ENCODE measurements at places on chromosomes 1 and 21.

DNA sequence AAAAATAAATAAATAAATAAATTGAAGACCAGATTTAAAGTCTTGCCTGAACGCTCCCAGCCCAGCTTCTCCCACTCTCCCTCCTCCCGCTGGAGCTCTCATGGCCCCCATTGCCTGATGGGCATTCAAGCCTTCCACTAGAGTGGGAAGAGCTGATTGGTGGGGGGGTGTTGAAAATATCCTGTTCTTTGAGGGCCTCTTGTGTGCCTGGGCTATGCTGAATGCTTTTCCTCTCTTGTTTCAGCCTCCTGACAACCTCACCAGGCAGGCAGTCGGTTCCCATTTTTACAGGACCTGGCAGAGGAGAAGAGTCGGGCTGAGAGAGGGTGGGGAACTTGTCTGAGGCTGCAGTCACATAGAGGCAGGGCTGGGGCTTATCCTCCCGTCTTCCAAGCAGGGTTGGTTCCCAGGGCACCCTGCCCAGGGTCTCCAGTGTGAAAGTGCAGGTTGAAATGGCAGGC, 59.2 kb upstream of the SSBP3 start:
- DNase-seq = no peak

DNA sequence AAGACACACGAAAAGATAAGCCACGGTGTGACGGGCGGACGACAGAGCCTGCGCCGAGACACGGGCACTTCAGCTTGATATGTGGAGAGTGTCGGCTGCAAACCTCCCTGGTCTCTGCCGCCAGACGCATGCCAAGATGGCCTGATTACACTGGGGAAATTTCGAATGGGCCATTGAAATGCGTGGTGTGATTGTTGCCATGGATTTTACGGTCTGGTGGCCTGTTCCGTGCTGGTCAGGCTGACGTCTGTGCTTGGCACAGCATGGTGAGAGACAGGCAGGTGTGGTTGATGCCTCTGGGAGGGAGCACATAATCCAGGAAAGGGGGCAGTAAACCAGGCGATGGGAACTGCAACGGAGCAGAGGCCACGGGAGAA, 105.6 kb upstream of the TMPRSS2 start:
- no peak for DNase-seq

DNA sequence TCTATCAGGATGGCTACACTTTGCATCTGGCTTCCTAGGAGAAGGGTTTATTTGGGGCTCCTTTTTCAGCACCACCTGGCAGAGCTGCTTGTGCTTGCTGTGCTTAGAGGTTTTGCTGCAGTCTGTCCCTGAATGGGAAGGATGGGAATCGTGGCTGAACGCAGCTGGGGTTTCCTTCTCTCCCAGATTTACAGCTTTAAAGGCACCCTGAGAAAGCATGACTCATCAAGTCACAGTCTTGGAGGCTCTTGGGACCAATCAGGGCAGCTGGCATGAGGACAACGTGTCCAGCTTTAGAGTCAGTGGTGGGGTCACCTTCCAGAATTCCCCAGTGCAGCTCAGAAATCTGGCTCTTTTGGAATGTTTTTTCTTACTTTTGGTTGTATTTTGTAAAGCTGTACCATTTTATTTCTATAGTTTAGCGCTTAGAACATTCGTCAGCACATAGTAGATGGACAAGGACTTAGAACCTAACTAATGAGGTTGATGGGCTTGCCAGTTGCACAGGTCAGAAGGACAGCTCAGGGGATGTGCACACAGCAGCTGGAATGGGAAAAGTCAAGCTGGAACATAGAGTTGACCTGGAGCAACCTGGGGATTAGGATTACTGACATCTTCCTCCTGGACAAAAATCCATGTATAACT, 222.6 kb downstream of the PRDM2 start:
- DNase-seq = no peak

DNA sequence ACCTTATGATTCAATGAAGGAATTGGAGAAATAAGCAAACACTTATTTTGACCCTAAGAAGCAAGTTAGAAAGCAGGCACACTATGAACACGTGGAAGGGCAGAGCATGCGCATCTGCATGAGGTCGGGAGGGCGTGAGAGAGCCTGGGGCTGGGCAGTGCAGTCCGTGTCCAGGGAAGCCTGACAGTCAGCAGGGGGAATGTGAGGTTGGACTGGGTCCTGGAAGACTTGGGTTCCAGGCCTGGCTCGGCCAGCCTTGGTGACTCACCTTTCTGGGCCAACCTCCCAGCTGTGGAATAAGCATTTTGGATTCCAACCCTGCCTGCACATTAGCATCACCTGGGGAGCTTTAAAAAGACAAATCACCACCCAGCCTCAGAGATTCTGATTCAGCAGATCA, 26.6 kb upstream of the LMX1A start:
- DNase-seq = peak; percentile 79

- peak; percentile 28 for DNase-seq
Observed at GRCh38 chr1:221203224-221204054, 324.2 kb downstream of the HLX start.

GRCh38 chr1:1371364-1371745, 3.7 kb downstream of the AURKAIP1 start:
- DNase-seq = no peak

DNA sequence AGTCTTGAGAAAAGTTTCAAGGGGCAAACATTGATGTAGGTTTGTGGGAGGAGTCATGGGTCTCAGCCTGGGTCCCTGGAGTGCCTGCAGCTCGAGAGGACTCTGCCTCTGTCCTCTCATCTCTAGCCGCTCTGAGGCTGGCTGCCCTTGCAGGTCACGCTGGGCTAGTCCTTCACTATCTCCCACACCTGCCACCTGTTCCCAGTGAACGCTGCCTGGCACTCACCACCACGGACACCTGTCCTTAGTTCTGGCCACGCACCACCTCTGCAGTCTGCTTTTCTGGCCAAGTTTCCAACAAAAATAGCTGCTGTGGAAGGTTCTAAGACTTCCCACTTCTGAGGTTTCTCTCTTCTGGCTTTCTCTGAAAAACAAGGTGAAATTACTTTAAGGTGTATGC, 52.5 kb downstream of the SH3BGR start:
- no peak for DNase-seq

- DNase-seq = no peak
Observed at GRCh38 chr1:67433837-67434236, 3.6 kb upstream of the SERBP1 start.

GRCh38 chr1:41895552-41895951, 23.2 kb downstream of the HIVEP3 start:
- no peak for DNase-seq

DNA sequence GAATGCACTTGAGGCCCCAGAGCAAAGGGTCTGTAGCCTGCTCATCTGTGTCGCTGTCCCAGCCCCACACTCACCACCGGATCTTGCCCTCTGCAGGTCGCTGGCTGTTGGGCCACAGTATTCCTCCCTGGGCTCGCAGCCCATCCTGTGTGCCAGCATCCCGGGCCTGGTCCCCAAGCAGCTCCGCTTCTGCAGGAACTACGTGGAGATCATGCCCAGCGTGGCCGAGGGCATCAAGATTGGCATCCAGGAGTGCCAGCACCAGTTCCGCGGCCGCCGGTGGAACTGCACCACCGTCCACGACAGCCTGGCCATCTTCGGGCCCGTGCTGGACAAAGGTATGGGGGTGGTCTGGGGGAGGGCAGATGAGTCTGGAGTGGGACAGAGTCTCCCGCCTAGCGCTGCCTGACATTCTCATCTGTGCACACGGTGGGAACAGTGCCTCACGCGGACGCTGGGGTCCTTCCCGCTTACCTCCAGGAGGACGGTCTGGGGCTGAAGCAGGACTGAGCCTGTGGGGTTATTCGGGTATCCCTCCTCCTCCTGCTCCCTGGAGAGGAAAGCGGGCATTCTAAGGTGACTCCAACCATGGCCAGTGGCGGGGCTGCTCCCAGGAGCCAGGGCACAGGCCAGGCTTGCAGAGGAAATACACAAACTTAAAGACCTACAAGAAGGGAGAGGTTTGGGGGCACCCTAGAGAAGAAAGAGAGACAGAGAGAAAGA, 15.9 kb downstream of the WNT3A start:
- no peak for DNase-seq

GRCh38 chr1:40712405-40712944, 21.0 kb downstream of the NFYC start:
- DNase-seq = no peak

DNA sequence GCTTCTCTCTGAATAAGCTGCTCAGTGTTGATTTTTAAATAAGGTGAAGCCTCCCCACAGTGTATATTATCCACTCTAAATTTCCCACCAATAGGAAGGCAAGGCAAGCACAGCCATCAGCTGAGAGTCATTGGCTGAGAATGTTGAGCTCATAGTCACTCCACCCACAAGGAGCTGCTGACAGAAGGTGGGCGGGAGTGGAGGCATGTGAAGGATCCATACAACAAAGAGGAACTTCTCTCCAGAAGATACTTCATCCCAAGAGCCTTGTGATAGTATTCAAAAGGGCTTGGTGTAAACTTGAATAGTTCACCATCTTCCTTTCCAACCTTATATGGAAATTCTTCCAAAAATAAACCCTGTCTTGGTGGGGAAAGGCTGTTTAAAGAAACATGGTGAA, 42.8 kb downstream of the SAMD13 start:
- DNase-seq = no peak

DNA sequence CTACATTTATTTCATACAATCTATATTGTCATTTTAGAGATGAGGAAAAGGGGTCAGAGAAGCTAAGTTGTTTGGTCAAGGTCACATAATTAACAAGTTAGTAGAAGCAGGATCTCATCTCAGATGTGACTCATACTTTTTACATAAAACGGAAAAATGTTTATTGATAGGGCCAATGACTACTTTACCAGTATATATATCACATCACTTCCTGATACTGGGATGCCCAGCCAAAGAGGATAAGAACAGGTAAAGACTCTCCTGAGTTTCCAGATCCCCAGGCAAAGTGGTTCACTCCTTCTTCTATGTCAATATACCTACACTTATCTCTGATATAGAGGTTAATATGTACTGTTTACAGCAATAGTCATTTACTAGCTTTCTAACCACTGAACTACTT, 21.0 kb downstream of the YIPF1 start:
- DNase-seq = no peak

DNA sequence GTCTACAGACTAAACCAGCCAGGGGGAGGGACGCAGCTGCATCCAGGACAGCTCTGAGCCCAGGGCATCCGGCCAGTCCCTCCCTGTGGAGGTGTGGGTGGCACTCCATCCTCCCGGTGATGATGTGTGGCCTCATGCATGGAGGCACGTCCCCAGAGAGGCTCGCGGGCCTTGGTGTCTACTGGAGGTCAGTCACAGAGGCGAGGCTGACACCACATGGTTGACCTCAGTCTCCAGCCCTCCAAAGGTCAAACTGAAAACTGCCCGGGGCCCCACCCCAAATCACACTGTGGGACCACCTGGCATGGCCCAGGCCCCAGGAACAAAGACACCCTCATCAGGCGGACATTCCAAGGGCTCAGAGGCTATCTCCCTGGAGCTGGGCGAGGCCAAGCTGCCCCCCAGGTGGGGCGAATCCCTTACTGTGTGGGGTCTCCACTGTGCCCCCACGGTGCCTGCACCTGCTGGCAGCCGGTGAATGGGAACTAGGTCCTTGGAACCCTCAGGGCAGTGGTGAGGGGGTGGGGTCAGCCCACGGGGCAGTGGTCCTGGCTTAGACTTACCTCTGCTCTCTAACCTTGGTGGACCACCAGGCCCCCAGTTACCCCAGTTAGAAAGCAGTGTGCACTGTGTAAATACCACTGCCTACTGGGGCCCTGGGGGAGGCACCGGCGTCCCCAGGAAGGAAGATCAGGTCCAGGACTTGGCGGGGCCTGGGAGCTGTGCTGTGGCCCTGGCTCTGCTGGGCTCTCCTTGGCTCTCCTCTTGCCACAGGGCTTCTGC, 49.1 kb downstream of the TRPM2 start:
- DNase-seq = no peak

GRCh38 chr1:245458234-245458633, 303.4 kb downstream of the KIF26B start:
- no peak for DNase-seq
